Renal cortex interstitium (tissue), 15 donors: ENCODE measurements at places on chromosomes 5 and 9. TPM values are rescaled to one million over a fixed set of nuclear protein-coding genes. Genes with fewer than 3 reads are reported as not detected.

DNA sequence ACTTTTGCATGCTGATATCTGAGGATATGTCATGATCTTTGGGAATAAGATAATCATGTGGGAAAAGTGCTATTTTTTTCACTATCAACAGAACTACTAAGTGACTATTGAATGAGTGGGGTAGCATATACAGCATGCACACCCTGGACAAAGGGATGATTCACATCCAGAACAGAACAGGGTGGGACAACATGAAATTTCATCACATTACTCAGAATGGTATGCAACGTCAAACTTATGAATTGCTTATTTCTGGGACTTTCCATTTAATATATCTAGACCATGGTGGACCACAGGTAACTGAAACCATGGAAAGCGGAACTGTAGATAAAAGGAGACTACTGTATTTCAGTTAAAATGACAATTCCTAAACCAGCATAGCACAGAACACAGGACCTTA, 370.0 kb downstream of the HINT1 start:
- DNase-seq = no peak

DNA sequence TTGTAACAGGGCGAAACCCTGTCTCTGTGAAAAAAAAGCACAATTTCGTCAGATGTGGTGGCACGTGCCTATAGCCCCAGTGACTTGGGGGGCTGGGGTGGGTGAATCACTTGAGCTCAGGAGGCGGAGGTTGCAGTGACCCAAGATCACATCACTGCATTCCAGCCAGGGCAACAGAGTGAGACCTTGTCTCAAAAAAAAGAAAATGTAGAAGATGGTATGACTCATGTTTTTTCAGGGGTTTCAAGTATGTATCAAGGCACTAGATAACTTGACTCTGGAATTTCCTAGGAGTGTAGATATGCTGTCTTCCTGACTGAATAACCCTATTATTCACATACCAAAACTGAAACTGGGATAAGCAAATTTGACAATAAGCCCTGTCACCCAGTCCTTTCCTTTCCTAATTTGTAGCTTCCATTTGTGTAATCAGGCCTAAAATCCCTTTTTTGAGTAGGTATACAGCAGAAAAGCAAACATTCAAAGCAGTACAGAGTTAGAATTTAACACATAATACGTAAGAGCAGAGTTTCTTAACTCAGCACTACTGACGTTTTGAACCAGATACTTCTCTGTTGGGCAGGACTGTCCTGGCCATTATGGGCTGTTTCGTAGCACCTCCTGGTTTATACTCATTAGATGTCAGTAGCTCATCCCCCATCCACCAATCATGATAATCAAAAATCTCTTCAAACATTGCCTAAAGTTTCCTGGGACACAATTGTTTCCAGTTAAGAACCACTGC, 17.3 kb upstream of the ANKRD18B start:
- DNase-seq = no peak

DNA sequence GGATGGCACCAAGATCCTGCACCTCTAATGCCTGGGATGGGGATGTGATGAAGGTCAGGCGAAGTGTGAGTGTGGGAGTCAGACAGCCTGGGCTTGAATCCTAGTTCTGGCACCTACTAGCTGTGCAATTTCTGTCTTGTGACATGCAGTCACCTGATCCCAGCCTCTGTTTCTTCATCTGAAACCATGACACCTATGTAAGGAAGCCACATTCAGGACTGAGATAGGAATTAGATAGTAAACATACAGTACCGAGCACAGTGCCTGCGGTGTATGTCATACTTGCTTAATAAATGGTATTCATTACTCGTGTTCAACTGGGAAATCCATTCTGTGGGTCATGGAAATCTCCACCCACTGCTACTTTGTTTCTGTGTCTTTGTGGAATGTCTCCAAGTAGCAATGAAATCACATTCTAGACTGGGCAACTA, 140.6 kb upstream of the STC2 start:
- DNase-seq = no peak

DNA sequence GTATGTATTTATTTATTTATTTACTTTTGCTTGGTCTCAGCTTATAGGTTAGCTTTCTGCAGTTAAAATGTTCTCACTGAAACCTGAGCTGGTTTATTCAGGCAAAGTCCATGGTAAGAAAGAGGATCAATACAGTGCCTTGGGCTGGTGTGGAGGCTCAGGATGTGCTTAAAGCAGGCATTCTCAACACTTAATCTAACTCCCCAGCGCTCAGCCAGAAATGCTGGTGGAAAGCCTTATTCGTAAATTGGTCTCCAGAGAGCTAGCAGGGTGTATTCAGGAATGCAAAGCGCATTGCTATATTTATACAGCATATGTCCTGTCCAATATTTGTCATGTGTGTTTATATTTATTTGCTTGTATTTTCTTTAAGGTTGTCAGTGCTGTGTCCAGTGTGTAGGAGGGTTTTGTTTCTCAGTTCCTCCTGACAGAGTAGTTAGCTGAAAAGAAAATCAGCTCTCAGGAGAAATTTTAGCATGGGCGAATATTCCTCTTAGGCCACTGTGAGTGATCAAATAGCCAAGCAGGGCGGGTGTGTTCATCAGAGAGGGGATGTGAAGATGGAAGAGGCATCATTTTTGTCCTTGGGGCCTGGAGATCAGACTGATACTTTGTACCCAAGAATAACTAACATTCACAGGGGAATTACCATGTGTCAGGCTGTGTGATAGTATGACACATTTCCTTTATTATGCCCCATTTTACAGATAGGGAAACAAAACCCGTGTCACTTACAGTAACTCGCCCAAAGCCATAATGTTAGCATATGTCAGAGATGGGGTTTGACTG, 65.8 kb downstream of the DOCK2 start:
- DNase-seq = no peak

DNA sequence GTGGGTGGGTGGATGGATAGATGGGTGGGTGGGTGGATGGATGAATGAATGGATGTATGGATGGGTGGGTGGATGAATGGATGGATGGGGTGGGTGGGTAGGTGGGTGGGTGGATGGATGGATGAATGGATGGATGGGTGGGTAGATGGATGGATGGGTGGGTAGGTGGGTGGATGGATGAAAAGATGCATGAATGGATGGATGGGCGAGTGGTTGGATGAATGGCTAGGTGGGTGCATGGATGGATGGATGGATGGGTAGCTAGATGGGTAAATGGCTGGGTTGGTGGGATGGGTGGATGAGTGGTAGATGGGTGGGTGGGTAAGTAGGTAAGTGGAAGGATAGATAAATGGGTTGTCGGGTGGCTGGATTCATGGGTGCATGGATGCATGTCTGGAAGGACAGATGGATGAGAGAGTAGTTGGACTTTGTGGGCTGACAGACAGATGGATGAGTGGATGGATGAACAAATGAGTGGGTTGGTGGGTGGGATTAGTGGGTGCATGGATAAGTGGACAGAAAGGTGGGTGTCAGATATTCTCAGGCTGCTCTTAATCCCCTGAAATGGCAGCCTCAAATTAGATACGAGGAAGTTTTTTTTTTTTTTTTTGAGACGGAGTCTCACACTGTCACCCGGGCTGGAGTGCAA, 100.8 kb upstream of the SARDH start:
- no peak for DNase-seq

DNA sequence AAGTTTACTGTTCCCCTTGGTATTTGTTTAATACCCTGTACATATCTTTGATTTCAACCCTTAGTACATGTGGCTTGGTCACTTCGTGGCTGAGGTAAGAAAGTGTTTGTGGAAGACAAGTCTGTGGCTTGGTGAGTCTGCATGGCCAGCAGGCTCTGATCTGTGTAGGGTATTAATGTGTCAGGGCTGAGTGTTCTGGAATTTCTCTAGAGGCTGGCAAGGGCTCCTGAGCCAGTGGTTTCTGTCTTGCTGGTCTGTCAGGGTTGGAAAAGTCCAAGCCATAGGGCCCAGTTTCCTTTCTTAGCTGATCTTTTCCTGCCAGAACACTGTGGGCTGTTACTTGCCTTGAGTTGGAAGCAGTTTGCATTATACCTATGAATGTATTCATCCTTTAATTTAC, 48.0 kb upstream of the FBXL7 start:
- DNase-seq = no peak

- peak; percentile 72 for DNase-seq
Observed at GRCh38 chr5:109410389-109411148, 795 bp upstream of the PJA2 start.

- no peak for DNase-seq
Observed at GRCh38 chr5:109359642-109360041, 50.1 kb downstream of the PJA2 start.

DNA sequence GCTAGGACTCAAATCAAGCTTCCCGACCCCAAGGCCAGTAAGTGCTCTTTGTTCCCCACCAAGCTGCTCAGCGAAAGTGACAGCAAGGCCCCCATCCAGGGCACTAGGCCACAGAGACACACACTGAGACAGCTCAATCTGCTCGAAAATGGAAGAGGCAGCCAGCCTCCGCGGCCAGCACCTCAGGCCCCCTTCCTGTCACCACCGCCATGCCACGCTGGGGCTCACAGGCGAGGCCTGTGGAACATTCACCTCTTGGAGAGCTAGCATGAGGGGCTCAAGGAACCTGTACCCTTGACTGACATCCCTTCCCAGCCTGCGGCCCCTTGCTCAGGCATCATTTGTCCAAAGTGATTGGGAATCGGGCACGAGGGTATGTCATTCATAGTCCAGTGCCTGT, 71.4 kb downstream of the PAX5 start:
- no peak for DNase-seq

GRCh38 chr9:95206143-95206542, 111.4 kb downstream of the FANCC start:
- DNase-seq = no peak

GRCh38 chr9:37371565-37372464, 50.7 kb upstream of the GRHPR start:
- DNase-seq = no peak

- no peak for DNase-seq
Observed at GRCh38 chr5:141494761-141495452, 6.0 kb downstream of the PCDHGC5 start.

- DNase-seq = no peak
Observed at GRCh38 chr9:132994410-132995120, 16.1 kb downstream of the GFI1B start.

DNA sequence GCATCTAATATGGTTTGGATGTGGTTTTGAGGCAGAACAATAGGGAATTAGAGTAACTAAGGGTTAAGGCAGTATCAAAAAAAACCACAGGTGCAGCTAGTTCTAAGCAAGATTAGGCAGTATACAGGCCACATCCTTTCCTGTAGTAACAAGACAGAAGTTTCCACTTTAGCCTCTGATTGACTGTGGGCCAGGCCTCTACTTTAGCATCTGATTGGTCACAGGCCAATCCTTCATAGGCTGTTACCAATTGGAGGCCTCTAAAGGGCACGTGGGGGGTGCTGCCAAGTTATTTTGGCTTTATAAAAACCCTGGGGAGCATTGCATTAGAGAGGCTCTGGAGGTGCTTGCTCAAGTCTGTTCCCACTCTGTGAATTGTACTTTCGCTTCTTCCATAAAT, 144.1 kb upstream of the ST8SIA4 start:
- DNase-seq = no peak

DNA sequence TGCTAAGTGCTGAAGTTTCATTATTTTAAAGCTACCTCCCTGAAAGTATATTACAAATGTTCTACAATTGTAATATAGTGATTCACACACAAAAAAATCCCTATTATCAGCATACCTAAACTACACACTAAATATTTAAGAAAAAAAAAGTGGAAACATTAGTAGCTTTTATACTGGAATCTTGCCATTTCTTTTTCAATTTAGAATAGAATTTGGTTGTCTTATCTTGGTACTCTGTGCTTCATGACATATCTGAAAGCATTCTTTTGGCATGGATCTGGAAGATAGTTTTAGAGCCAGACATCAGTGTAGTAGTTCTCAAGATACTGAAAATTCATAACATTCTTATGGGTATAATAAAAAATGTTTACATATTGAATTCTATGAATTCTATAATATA, 35.0 kb downstream of the SLC1A3 start:
- DNase-seq = no peak

- DNase-seq = no peak
Observed at GRCh38 chr5:11973469-11973868, 69.2 kb upstream of the CTNND2 start.

GRCh38 chr5:174553556-174553955, 170.8 kb upstream of the MSX2 start:
- DNase-seq = no peak

GRCh38 chr5:160629003-160629402, 207.3 kb downstream of the PTTG1 start:
- no peak for DNase-seq

DNA sequence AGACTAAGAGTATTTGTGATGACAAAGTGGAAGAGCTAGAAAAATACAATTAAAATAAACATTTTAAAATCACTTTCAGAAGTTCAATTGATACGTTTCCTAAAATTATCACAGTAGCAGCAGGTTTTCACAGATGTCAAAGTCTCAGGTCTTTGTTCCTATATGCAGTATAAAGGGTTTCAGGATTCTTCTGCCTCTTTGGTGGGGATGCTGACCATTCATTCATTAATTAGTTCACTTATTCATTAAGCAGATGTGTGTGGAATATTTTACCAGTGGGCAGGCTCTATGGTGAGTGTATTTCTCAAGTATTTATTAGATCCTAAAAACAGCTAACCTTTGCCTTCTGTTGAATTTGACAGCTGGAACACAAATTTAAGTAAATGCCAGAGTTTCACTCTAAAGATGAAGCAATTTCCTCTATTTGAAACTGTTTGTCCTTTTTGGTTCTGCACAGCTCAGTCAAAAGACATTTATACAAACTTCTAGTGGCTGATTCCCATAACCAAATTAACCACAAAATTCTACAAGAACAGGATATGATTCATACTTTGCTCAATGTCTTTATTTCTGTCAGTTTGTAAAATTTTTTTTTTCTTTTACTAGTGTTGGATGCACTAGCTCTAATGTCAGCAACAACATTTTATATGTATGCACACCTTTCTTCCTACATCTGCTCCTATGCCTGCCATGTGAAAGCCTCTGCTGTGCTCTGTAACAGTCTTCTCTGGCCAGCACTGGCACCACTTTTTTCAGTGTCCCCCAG, 75.9 kb upstream of the PRR16 start:
- no peak for DNase-seq

DNA sequence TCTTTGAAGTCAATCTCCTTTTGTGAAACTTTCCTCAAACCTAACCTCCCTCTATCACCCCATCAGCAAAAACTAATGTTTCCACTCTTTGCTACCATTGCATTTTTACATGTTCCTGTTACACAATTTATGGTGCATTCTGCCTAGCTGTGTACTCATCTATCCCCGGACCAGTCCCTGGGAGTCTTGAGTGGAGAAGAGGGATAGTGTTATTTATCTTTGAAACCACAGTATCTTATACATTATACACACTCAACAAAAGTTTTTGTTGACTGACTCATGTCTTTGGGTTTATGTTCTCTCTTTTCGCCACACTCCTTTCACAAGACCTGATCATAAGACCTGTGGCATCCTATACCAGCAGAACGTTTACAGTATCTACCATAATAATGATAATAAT, 26.4 kb downstream of the TNFAIP8 start:
- DNase-seq = no peak

IFNA2 gene
- polyA plus RNA-seq = not detected

IL9 gene
- polyA plus RNA-seq = not detected

DDX4 gene
- not detected for polyA plus RNA-seq

MAMDC2 gene
- 6.6 TPM for polyA plus RNA-seq

TOPORS gene
- polyA plus RNA-seq = 38.4 TPM

SEMA6A gene
- polyA plus RNA-seq = 64.9 TPM

ZDHHC11B gene
- polyA plus RNA-seq = 9.0 TPM

AQP7 gene
- polyA plus RNA-seq = 42.7 TPM

ZNF462 gene
- 34.4 TPM for polyA plus RNA-seq

SMIM33 gene
- not detected for polyA plus RNA-seq
